ENCODE measurements at places on chromosomes 6 and 20.

DNA sequence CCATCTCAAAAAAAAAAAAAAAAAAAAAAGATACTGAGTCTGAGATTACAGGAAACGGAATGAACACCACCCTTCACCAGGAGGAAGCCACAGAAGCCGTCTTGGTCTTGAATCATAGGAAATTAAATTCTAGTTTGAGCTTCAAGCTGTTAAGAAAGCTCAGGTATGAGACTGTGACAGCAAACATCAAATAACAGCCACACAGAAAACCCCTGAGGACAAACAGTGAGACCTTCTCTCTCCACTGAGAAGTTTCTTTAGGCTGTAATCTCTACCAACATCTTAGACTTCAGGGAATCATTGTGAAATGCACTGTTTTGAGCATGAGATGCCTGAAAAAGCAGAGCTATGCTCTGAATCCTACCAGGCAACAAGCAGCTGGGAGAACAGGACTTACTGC, 30.8 kb downstream of the PDE10A start:
- no peak for DNase-seq

DNA sequence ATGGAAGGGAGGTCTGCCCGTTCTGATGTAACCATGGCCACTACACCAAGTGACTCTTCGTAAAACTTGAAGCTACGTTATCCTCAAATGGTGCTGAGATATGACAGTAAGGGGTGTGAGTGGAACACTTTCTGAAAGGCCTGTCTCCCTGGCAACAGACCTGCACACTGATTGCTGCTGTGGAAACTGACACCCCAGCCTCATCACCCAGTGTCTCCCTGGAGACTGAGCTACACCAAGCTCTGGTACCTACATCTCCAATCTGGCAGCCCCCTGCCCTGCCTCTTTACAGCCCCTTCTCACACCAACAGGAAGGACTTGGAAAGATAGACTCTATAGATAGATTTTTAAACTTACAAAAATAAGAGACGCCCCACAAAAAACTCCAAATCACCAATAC, 13.2 kb downstream of the PI16 start:
- DNase-seq = no peak

DNA sequence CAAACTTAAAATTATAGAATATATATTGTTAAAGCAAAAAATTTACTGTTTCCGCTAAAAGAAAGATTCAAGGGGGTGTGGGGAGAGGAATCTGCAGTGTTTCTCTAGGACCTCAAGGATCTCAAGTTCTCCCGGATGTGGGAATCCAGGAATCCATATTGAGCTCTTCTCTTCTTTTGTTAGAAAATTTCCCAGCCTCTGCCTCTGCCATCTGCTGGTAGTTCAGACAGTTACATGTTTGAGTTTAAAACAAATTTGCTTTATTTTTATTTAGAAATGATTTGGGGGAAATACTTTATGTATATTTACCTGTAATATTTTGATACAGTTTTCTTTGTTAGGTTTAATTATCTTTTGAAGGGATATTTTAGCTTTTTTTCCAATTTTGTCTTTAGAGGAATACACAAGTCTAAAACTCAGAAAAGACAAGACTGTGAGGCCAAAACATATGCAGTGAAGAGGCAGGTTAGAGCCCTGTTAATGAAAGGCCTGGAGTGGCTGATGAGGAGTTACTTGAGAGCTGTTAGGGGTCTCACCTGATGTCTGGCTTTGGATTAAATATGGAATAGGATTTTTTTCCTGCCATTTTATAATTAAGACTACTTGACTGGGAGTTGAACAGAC, 268.8 kb downstream of the ARID1B start:
- DNase-seq = no peak

DNA sequence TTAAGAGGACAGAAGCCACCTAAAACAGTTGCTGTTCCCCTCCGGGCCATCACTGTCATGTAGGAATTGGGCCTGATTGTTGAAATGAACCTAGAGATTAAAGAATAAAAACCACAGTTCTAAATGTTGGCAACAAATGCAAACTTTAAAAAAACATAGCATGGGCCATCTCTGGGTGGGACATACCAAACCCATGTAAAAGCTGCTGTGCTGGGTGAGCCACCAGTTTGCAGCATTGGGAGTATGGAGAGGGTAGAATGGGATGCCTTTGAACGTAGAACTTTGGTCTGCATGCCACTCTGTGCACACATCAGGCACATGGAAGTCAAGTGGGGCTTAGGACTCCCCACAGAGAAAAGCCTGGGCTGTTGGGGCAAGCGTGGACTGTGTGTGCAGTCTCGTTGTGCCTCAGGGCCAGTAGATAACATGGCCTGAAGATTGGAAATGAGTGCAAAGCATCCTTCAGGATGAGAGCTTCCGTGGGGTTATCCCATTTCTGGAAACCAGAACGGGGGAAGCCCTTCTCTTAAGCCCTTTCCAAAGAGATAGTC, 28.1 kb downstream of the EPB41L1 start:
- DNase-seq = no peak

DNA sequence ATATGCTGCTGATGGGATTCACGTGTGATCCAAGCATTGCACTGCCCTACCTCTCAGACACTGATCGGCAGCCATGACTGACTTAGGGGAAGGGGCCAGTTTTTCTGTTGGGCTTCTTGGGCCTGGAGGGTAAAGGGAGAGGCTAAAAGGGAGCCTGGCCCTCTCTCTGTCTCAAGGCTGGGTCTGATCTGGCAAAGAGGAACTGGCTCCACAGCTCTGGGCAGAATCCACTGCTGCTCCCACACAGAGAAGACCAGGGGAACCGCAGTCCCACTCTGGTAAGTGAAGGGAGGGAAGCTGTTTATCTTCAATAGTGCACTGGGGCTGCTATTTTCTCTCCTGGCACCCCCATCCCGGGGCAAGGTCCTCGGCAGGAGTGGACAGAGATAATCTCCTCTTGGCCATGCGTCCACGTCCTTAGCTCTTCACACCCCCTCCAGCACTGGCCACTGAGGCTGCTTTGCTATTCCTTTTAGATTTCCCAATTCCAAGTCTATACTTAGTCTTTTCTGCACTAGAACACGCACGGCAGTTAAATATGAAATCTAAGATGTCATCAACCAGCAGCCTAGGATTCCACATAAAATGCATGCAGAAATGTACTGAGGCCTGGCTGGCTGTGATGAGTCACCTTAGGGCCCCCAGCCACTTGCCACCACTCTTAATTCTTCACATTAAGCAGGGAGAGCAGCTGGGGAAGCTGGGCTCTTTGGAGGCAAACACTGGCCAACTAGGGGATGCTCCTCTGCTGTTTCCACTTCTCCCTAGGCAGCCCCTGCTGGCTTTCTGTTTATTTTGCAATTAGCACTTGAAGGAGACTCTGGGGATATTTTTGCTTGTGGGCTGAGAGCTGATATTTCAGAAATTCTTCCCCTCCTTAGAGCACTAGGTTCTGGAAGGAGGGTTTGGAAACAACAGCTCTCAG, 87.8 kb upstream of the ARMC2 start:
- DNase-seq = no peak

DNA sequence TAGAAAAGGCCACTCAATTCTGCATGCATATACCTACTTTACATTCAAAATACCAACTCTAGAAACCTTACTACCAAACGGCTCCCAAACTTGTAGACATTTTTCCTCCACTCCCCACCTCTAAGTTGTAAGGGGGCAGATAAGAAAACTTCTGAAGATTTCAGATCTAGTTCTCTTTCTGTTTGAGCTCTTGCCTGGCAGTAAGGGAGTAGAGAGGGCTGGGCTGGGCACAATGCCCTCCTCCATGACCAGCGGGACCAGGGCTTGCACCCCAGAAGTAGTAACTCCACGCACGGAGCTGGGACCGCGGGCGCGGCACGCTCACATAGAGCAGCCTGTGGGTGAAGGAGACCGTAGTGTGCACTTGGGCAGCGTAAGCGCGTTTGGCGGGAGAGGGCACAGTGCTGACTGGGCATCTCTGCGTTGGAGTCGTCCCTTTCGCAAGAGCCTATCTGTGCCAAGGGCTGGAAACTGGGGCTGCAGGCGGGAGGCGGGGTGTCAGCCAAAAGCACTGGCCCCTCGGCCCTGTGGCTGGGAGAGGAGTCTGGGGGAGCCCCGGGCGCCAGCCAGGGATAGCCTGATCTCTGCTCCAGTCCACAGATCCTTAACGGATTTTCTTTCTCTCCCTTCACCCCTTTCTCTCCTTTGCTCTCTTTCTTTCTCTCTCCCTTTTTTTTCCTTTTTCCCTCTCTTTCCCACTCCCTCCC, 32.4 kb downstream of the PHACTR1 start:
- DNase-seq = no peak

DNA sequence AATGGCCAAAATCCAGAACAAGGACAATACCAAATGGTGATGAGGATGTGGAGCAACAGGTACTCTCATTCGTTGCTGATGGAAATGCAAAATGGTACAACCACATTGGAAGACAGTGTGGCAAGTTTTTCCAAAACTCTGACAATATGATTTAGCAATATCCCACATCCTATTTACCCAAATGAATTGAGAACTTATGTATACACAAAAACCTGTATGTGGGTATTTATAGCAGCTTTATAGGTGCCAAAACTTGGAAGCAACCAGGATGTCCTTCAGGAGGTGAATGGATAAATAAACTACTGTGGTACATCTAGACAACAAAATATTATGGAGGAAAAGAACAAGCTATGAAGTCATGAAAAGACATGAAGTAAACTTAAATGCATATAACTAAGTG, 156.5 kb downstream of the TFAP2A start:
- no peak for DNase-seq

DNA sequence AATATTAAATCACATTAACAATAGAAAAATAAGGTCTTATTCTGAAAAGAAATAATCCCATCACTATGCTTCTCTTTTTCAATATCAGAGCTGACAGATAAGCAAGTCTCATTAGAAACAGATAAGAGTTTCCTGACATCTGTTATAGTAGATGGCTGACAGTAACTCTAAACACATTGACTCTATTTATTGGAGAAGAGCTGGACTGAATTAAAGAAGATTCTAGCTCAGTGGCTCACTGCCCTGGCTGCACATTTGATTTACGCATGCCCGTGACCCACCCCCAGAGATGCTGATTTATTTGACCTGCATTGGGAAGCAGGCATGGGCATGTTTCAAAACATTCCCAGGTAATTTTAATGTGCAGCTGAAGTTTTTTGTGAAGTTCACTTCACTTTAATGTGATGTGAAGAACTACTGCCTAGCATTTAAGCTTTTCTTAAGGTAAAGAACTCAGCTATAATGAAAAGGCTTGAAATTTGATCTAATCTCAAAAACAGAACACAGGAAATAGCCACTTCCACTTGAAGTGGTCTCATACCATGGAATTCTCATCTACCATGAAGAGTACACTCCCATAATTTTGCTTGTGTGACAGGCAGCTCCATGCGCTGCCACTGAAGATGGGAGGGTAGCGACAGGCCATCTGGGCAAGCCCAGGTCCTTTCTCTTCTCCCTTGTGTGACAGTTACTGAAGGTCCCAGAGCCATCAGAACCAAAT, 162.3 kb downstream of the TPBG start:
- DNase-seq = no peak

- peak; percentile 21 for DNase-seq
Observed at GRCh38 chr6:137094411-137095008, 49.7 kb upstream of the IL20RA start.

DNA sequence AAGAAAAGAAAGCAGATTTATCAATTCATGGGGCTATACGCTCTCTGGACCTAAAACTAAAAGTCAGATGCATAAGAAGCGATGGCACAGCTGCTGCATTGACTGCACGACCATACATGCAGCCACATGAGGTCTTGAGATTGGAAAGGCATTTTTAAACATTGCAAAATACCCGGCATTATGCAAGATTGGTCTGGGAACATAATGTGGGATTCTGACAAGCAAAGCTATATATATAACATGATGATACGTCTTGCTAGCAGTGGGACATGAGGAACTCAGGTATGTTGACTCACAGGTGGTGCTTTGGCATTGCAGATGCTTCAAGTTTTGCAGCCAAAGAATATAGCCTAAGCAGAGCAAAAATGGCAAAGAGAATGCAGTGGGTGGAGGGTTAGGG, 55.1 kb downstream of the SAMD3 start:
- DNase-seq = no peak

DNA sequence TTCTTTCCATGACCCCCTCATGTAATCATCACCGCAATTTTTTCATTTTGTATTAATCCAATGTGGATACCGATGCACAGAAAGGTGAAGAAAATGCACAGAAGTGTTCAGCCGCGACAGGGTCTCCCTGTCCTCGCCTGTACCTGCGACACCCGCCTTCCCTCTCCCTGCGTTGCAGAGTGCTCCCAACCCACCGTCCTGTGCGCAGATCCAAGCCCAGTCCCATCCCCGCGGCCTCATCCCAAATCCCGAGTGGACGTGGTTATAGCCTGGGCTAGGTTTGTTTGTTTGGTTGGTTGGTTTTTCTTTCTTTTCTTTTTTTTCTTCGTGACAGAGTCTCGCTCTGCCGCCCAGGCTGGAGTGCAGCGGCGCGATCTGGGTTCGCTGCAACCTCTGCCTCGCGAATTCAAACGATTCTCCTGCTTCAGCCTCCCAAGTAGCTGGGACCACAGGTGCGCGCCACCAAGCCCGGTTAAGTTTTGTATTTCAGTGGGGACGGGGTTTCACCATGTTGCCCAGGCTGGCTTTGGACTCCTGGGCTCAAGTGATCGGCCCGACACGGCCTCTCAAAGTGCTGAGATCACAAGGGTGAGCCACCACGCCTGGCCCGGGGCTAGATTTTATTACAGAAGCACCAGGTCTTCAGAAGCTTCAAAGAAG, 536 bp upstream of the RAET1G start:
- peak; percentile 3 for DNase-seq

GRCh38 chr6:2448826-2449571, 203.6 kb upstream of the GMDS start:
- no peak for DNase-seq

DNA sequence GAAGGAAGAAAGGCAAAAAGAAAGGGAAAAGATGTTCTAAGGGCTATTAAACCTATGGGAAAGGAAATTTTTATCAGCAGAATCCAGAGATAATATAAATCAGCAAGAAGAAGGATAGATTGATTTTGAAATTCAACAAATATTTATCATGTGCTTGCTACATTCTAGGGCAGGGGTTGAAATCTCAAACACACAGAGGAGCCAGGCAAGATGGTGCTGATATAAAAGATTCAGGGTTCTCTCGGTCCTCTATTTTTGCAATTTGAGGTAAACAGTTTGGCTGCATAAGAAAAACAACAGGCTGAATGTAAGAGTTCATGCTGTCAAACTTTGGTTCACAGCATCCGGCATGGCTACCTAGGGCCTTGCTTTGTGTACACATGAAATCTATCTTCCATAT, 109.6 kb upstream of the BMP2 start:
- no peak for DNase-seq

- no peak for DNase-seq
Observed at GRCh38 chr6:38847497-38847896, 132.4 kb downstream of the DNAH8 start.

DNA sequence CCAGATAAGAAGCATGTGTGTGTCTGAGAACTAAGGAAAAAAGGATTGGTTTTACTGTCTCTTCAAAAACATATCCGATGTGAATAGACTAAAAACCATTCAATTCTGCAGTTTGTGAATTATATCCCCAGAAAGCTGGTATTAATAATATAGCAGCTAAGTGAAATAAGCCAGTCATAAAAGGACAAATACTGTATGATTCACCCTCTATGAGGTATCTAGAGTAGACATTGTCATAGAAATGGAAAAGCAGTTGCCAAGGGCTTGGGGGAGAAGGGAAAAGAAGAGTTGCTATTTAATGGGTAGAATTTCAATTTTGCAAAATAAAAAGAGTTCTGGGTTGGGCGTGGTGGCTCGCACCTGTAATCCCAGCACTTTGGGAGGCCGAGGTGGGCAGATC, 137.5 kb downstream of the ATXN1 start:
- DNase-seq = no peak

- DNase-seq = no peak
Observed at GRCh38 chr6:119436583-119436982, 87.0 kb upstream of the MAN1A1 start.

GRCh38 chr6:104526376-104526775, 333.3 kb downstream of the HACE1 start:
- DNase-seq = no peak

All from activated CD4-positive, alpha-beta T cell treated with anti-CD3 and anti-CD28 coated beads for 1 hour (primary cell).